ENCODE measurements at places on chromosomes 12 and 14. TPM values are rescaled to one million over a fixed set of nuclear protein-coding genes. Genes with fewer than 3 reads are reported as not detected.

GRCh38 chr14:70810621-70811020 is 1.3 kb upstream of the MAP3K9 start:
- no peak for DNase-seq

GRCh38 chr12:118299791-118300460 is 72.8 kb downstream of the TAOK3 start:
- DNase-seq = no peak

DNA sequence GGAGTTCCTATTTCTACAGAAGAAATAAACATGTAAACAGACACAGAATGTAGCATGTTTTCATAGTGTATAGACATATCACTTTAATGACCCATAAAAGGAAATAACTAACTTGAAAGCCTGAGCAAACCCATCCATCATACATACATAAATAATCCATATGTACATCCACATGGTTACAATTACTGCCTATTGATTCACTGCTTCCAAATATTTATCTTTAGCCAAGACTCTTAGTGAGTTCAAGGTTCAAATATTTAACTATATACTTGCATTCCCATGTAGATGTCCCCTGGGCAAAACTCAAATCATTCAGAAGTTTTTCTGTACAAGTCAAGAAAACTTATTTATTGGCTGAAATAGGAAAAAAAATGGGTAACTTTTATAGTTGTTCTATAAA is 95.4 kb downstream of the CCER1 start:
- DNase-seq = no peak

GRCh38 chr14:85087201-85087600 is 442.7 kb upstream of the FLRT2 start:
- no peak for DNase-seq

DNA sequence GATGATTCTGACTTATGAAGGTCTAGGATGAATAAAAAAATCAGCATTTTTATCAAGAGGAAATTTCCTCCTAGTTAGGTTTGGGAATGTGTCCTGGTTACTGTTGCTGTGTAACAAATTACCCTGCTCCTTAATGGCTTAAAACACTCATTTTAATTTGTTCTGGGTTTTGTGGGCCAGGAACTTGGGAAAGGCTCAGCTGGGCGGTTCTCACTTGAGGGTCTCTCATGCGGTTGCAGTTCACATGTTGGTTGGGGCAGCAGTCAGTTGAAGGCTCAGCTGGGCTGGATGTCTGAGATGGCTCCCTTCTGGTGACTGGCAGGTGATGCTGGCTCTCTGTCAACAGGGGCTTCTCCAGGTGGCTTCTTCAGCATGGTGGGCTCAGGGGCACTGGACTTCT is 214.6 kb downstream of the RBM19 start:
- no peak for DNase-seq

- no peak for DNase-seq
Measured at GRCh38 chr12:20189767-20190166, 178.6 kb upstream of the PDE3A start.

DNA sequence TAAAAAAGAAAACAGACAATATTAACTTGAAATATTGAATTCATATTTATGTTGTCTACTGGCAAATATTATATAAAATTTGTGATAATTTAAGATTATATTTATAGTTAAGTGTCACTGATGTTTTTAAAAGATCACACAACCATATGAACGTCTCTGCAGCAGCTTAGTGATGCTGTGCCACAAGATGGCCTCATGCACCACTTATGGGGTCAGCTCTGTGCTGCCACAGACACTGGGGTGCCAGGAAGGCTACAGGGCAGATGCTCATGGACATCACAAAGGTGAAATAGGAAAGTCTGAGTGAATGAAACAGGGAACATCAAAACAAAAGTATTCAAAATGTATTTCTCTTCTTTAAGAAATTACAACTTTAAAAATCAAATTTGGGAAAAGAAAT is 13.1 kb downstream of the ATXN3 start:
- no peak for DNase-seq

DNA sequence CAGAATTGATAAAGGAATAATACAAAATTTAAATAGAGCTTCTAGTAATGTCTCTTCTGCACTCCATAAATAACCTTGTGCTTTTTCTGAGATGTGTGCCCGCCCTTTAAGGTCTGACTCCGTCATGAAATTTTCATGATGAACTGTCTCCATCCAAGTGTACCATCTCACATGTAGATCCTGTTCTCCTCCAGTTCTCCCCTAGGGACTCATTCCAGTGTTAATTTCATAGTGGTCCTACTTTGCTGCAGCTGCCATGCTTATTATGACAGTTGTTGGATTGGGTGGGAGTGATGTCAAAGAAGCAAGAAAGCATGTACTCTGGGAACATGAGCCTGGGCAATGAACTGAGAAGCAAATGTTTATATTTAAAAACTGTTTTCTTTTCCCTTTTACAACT is 442.5 kb upstream of the PDE3A start:
- DNase-seq = no peak

DNA sequence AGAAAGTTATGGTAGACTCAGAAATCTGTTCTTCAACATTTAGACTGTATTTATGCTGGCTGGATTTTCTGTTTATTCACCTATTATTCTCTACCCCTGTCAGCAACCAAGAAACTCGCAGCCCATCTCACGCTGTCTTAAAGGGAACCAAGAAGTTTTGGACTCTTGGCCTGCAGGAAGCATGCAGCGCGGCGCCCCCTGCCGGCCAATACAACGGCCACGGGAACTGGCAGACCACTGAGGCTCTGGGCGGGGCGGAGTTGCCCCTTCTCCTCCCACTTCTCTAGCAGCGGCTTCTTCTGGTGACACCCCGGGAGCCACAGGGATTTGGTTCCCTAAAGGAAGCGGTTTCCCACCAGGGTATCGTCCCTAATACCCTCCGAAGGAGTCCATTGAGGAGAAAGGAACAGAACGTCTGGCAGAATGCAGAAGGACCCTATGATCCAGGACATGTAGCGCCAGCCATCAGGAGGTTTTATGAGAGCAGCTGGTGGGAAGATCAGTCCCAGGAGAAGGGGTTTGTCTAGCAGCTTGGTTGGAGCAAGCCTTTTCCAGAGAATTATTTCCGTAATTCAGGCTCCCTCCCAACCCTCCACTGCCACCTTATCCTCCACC is 21.0 kb upstream of the RNASE2 start:
- peak; percentile 50 for DNase-seq

Gene CCDC38
- total RNA-seq = 0.16 TPM

Gene WSCD2
- not detected for total RNA-seq

Gene IL31
- total RNA-seq = not detected

Gene CIROP
- total RNA-seq = not detected

Gene IKZF4
- 22.9 TPM for total RNA-seq

Gene AQP2
- not detected for total RNA-seq
